Stimulated activated CD8-positive, alpha-beta memory T cell treated with anti-CD3 and anti-CD28 coated beads, Interleukin-4, amount 100 ng/mL, for 1 hour (primary cell): ENCODE measurements at places on chromosomes 4 and X.

GRCh38 chr4:139735381-139736273, 70.0 kb downstream of the MGST2 start:
- DNase-seq = no peak

DNA sequence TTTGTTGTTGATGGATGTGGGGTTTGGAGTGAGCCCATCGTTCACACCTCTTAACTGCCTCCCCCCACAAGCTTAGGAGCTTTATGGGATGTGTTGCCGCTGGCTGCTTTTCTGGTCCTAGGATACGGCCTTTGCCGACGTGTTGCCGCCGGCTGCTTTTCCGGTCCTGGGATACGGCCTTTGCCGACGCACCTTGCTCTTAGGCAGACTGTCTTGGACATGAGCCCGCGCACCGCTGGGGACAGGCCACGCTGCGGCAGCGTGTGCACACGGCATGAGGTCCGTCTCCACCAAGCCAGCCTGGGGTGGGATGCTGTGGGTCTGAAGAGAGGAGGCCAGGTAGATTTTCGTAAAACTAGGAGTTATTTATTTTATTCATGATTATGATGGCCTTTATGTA, 14.2 kb downstream of the RGS12 start:
- DNase-seq = no peak

GRCh38 chr4:29079260-29079659, 1640.9 kb upstream of the PCDH7 start:
- DNase-seq = no peak

DNA sequence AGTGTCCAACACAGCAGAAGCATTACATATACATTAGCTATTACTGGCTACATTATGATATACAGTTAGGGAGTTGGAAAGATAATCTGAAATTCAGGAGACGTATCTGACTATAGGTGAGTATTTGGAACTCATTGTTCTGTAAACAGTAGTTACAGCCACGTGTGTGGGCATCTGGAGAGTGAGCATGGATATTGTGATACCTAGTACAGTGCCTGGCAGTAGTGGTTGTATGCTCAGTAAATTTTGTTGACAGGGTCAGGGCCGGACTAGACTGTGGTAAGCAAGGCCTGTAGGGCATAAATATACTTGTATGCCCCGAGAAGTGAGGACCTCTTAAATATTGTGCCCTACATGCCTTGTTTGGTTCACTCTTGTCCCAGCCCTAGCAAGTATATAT, 2.9 kb downstream of the F9 start:
- no peak for DNase-seq

- DNase-seq = no peak
These were observed 76.6 kb downstream of the TBC1D9 start for GRCh38 chr4:140679576-140679975.

GRCh38 chrX:124280294-124280902, 52.1 kb upstream of the TEX13D start:
- DNase-seq = no peak

GRCh38 chrX:104315555-104315954, 60.8 kb upstream of the ESX1 start:
- DNase-seq = no peak

DNA sequence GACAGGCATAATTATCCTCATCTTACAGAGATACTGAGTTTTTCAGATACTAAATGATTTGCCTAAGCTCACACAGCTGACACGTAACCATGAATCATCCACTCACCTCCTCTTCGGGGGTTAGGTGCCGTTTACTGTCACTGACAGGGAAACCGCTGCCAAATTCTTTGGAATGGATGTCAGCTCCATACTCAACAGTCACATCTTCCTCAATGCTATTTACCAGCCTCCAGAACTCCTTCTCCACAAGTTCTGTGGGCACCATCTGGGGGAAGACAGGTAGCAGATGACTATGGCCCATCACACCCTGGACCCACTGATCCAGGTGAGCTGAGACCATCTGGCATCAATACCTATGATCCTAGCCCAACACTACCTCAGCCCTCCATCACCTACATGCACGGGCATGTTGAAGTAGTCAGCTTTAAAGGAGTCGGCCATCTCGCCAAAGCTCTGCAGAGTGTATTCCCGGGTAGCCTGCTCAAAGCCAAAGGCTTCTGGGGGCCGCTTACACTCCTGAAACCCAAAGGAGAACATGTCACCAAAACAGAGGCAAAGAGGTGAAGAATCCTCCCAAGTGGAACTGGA, 13.5 kb downstream of the KDM5C start:
- DNase-seq = no peak

DNA sequence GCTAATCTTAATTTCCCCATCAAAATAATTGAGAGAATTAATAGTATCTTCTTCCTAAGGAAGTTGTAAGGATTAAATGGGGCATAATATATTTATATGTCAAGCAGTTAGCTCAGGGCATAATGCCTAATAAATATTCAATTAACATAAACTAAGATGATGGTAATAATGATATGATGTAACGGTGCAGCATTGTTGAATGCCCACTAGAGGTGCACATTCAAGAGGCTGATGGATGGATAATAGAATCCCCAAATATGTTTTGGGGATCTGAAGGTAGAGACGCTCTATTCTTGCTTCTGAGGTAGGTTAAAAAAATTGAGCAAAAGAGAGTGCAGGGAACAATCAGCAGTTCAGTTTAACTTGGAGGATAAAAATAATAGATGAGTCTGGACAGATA, 37.1 kb downstream of the ATOH1 start:
- DNase-seq = no peak

- DNase-seq = no peak
These were observed 24.4 kb upstream of the MSL3 start for GRCh38 chrX:11733614-11734013.

DNA sequence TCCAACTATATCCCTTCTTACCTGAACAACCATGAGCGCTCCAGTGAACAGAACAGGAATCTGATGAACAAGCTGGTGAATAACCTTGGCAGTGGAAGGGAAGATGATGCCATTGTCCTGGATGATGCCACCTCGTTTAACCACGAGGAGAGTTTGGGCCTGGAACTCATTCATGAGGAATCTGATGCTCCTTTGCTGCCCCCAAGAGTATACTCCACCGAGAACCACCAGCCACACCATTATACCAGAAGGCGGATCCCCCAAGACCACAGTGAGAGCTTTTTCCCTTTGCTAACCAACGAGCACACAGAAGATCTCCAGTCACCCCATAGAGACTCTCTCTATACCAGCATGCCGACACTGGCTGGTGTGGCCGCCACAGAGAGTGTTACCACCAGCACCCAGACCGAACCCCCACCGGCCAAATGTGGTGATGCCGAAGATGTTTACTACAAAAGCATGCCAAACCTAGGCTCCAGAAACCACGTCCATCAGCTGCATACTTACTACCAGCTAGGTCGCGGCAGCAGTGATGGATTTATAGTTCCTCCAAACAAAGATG, 870.2 kb downstream of the ADGRL3 start:
- no peak for DNase-seq

DNA sequence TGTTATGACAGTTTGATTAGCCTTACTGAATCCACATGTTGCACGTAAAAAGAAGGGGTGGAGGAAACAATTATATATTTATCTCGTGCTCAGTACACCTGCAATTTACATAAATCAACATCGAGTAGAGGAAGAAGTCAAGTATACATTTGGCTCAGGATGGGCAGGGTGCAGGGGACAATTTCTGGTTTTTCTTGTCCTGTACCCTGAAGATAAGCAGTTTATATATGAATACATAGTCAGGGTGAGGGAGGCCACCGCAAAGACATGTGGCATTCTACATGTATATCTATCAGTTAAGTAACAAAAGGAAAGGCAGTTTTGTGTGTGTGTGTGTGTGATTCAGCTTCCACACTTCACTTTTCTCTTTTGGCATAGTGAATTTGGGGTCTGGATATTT, 11.1 kb upstream of the EREG start:
- no peak for DNase-seq

DNA sequence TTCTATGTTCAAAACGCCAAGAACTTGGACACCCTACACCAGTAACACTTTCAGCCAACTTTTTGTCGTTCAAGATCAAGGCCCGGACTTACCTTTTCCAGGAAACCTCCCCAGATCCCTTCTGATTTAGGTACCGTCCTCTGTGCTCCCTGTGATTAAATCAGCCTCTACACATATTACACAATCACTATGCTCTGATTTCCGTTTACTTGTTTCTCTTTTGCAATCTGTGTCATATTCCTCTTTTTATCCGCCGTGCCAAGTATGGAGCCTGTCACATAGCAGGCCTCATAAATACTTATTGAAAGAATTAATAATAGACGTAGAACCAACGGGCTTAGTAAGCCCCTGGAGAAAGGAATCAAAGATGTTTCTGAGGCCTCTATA, 722 bp upstream of the TMEM33 start:
- DNase-seq = no peak

DNA sequence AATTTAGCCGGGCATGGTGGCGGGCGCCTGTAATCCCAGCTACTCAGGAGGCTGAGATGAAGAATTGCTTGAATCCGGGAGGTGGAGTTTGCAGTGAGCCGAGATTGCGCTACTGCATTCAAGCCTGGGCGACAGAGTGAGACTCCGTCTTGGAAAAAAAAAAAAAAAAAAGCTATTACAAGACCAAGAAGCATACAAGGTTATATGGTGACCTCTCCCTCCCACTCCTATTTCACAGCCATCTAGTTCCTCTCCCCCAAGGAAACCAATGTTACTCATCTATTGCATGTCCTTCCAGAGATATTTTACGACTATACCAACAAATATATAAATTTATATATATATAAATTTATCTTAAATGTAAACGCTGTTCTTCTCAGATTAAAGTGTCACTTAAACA, 3.2 kb downstream of the SLC9A7 start:
- no peak for DNase-seq
